ENCODE measurements at places on chromosomes 2 and 18.

- DNase-seq, result no peak
These were observed 93.4 kb upstream of the ITGA6 start for GRCh38 chr2:172333978-172334330.

DNA sequence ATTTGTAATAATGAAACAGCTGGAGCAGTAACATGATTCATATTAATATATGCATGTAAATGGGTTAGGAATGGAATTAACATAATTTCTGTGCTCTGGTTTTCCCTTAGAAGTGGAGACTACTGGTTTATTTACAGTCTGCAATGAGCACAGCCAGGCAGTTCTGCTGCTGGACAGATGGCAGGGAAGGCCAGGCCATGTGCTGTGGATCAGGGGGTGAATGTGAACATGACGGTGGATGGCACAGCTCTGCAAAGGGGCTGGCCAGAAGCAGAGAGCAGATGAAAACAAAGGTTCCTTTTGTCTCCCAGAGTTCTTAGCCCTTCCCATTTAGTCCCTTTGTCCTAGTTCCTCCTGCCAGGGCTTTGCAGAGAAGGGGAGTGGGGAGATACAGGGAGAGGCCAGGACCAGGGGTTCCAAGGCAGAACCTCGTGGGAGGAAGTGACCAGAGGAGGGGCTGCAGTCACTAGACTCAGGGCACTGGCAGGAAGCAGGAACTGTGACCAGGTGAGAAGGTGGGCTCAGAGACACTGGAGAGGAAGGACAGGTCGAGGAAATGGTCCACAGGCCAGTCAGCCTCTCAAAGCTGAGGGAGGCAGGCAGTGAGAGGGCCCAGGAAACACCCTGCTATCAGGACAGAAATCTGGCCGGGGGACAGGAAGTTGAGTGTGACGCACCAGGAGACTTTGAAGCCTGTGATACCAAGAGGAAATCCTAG, 112.9 kb upstream of the ATP8B1 start:
- peak; percentile 12 for DNase-seq

DNA sequence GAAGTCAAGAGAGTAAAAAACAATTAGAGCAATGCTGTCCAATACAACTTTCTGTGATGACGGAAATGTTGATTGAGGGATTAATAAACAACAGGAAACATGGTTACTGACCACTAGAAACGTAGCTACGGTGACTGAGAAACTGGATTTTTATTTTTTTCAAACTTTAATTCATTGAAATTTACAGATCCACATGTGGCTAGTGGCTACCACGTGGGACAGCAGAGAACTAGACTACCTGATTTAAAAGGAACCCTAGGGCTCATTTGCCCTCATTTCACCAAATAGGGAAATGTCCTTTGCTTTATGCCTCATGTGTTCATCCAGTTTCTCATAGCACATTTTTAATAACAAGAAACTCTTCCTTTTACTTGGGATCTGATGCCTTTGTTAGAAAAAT, 413.0 kb downstream of the TGIF1 start:
- no peak for DNase-seq

DNA sequence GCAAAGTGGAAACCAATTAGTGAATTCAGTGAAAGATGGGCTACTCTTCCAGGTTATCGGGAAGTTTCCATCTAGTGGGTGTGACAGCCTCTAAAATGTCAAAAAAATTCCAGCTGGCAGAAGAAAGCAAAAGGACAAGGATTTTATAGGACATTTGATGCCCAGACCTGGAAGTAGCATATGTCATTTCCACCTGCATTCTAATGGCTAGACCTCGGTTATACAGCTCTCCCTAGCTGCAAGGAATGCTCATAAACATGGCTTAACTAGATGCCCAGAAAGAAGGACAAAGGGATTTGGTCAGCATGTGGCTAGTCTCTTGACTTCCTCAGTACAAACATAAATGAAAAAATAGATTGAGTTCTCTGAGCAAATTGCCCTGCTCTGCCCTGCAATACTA, 215.4 kb downstream of the NYAP2 start:
- DNase-seq, result no peak

DNA sequence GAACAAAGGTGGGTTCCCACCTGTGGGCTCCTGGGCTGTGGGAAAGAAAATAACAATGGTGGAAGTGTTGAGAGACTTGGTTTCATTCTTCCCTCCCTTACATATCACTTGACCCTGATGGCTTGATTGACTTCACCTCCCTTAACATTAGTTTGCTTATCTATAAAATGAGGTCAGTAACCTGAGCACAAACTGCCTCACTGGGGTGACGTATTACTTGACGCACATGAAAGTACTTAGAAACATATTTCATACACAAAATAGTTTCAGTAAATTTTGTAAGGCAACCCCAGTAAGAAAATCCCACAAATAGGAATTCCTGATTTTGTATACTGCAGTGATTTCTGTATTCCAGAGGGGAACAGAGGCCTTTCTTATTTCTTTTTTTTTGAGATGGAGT, 29.4 kb upstream of the LPIN2 start:
- DNase-seq, result no peak

DNA sequence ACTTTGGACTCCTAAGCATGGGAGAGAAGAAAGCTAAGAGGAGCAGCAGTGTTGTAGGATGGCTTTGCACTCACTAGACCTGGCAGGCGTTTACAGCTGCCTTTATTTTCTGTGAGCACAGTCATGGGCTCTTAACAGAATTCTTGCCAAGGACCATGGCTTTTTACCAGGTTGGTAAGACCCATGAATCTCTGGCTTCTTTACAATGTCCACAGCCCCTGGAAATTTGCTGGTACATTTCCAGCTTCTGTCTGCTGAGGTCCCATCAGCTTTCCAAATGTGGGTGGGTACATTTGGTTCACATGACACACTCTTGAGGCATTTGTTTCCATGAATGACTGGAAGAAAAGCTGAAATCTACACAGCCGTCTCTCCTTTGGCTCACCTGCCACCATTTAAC, 162.7 kb downstream of the PPP1R1C start:
- DNase-seq, result no peak

DNA sequence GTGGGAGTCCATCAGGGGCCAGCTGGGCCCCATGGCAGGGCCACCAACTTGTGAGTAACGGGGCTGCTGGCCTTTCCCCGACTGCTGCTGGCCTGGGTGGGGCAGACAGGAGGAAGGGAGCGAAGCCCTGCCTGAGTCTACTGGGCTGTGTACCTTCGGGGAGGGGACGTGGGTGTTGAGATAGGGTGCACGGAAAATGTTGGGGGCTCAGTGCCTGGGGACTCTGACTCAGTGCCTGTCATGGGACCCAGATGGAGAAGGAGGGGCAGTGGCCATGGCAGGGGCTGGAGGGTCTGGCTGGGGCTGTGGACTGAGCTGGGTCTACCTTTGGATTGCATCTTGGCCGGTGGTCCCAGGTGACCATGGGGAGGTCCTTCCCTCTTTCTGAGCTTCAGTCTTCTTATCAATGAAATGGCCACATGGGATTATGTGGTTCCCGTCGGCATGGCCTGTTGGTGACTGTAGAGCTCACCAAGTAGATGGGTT, 4.0 kb downstream of the SLC4A3 start:
- no peak for DNase-seq

DNA sequence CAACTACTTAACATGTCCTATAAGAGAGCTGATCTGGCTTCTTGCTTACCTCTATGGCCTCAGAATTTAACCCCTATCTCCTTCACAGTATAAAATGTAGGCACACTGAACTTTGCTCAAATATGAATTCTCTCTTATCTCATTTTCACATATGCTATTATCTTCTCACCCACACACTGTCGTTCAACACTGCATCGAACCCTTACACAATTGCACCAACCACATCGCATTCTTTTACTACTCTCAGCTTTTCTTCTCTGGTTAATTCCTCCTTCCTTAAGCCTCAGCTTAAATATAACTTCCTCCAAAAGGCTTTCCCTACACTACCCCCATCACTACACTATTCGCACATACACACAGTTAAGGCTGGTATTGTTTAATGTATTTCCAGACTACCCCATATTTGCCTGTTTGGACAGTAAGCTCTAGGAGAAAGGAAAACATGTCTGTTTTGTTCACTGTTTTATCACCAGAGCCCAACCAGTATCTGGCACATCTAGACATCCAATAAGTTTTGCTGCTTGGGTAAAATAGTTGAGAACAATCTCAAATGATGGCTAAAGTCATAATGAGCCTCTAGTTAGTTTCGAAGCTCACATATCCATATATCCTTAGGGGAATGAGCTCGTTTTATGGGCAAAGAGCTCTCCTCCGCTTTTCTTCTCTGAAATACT, 47.7 kb downstream of the HIBCH start:
- no peak for DNase-seq

DNA sequence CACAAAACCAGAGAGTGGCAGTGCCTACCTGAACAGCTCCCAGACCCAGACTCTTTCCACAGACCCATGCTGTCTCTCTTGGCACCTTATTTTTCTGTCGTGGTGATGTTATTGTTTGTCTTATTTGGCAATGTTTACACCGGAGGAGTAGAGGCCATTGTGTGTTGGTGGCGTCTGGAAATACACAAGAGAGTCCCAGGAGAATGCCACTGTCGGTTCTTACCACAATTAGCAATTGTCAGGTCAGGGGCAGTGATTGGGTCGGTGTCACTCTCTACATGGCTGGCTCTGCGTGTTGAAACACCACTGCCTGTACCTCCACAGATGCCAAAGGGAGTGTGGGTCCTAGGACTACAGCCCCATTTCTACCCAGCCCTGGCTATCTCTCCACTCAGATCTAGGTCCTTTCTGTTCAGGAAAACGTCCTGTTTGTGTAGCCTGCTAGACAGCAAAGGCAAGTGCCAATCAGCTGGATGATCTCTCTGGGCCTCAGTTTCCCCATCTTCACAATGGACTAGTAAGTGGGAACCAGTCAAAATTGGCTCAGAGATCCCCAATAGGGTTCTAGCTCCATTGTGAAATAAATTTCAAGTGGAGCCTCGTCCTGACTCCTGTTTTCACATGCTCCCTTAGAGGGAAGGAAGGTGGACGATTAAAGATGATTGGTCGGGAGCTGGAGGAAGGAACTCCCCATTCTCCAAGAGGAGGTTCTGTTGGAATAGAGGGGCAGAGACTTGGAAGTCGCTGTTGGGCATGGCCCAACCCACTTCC, 17.0 kb downstream of the EPAS1 start:
- DNase-seq, result no peak

- DNase-seq, result no peak
These were observed 2.2 kb downstream of the PSD4 start for GRCh38 chr2:113175736-113176695.

DNA sequence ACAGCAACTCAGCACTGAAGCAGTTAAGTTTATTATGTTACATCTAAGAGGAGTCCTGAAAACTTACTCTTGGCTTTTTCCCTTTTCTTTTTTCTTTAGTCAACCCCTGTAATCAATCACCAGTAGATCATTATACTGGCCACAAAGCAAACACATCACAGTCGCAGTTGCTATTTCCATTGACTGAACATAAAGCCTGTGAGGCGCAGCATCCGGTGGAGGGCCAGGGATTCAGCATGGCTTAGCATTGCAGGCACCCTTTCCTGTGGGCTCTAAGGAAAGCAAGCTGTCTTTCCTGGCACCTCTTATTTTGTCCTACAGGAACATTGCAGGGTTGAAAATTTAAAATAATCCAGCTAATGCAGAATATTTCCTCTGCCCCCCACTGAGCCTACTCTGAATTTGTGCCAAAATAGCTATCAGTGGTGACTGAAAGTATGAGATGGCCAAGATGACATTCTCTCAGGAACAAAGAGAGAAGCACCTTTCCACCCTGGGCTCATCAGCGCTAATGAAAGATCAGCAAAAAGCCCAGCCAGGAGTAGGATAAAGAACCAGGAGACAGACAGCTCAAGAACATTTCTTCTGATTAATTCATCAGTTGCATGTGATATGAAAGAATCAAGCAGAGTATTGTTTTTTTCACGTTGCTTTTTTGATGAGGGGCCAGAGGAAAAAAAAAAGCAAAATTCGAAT, 85.3 kb upstream of the SULT1C3 start:
- no peak for DNase-seq

GRCh38 chr2:223979730-223980396, 22.6 kb downstream of the MRPL44 start:
- DNase-seq, result no peak

GRCh38 chr2:191318729-191319078, 73.5 kb downstream of the MYO1B start:
- peak; percentile 39 for DNase-seq

GRCh38 chr2:151197184-151198108, 64.2 kb downstream of the RBM43 start:
- DNase-seq, result peak; percentile 8

GRCh38 chr18:78742218-78742745, 237.3 kb upstream of the SALL3 start:
- DNase-seq, result no peak

DNA sequence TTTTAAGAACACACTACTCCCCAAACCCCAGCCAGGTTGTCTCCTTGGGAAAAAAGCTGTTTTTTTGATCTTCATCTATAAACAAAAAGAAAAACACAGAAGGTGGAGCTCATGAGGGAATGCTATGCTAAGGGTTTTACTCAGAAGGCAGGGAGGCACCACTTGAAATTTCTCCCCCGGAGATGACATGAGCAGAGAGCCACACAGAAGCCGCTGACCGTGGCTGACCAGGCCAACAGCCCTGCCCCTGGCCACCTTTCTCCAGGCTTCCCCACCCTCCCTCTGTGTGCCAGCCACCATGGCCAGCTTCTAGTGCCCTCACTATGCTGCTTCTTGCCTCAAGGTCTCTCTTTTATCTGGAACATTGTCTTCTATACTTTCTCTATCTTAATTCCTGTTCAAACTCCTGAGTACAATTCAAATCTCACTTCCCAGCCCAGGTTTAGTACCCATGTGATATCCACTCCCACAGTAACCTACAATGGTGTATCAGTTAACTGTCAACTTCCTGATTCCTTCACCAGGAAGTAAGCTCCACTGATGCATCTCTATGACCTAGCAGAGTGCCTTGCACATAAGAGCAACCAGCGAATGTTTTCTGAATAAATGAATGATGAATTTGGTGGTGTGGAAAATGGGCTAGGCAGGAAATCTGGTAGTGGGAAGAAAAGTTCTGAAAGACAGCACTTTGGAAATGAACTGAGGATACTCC, 15.3 kb downstream of the LAPTM4A start:
- no peak for DNase-seq

DNA sequence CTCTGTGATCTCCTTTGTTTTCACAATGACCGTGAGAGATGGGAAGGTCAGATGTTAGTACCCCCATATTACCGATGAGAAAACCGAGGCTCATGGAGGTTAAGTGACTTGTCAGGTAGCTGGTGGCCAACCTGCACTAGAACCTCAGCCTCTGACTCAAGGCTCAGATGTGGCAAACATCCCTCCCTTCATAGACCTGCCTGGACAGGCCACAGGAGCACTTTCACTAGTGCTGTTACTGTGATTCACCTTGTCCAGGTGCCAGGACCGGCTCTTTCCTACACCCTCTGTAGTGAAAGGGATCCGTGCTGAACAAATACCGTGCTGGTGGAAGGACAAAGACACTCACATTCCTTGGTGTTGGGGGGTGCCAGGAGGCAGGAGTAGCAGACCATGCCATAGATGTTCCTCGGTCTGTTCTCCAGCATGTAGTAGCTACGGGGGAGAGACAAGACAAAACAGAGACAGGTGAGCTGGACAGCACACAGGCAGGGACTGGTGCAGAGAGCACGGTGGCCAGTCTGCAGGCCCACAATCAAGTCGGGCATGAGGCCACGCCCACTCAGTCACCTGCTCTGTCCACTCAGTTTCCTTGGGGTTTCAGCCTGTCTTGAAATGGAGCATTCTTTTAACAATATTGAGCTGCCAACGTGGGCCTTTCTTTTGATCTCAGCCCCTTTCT, 65.9 kb downstream of the EDAR start:
- no peak for DNase-seq
